ENCODE measurements at places on chromosomes 3 and 15. TPM values are rescaled to one million over a fixed set of nuclear protein-coding genes. Genes with fewer than 3 reads are reported as not detected.

- DNase-seq: no peak
These were observed 312.9 kb downstream of the ZBBX start for GRCh38 chr3:167066977-167067786.

- DNase-seq: no peak
These were observed 28.1 kb downstream of the ATRIP start for GRCh38 chr3:48474619-48475018.

GRCh38 chr3:186525369-186526255, 18.6 kb downstream of the CRYGS start:
- no peak for DNase-seq

DNA sequence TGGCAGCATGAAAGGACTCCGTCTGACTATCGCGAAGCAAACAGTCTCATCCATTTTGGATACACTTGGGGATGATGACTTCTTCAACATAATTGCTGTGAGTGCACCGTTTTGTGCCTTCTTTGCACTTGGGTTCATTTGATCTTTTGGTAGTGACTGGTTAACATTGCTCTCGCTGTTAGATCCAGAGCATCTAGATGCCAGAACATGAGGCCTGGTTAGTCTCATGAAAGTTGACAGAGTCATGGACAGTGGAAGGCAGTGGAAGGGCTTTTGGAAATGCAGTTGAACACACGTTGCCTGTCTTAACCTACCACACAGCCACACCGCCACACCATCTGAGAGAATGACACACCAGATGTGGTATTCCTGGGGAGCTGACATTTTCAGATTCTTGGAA, 357.9 kb downstream of the LRTM1 start:
- DNase-seq: no peak

DNA sequence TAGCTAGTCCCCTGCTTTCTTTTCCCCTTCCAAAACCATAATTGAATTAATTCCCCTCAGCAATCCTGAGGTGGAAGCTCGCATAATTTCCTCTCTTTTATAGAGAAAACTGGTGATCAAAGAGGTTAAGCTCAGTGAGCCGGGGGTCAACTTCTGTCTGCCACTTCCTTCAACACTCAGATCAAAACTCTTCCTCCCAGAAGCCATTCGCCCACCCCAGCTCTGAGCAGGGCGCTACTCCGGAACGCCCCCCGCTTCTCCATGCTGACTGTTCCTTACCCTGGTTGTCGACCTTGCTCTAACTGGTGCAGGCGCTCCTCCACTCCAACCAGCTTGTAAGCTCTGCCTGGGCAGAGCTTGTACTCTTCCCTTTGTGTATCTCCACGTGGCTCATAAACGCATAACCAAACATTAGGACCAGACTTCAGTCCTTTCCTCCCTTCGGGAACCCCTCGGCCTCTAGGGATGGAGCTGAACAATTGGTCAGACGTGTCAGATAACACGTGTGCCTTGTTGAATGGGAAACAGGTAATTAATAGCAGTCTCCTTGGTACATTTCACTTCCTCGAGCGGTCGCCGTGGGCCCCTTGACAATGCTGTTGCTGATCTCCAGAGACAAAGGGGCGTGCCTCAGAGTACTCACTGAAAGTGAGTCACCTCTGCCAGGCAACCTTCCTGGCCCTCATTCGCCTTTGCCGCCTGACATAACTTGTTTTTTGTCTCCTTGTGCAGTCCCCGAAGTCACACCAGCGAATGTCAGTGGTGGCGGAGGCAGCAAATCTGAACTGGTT, 71.8 kb downstream of the IL5RA start:
- no peak for DNase-seq

DNA sequence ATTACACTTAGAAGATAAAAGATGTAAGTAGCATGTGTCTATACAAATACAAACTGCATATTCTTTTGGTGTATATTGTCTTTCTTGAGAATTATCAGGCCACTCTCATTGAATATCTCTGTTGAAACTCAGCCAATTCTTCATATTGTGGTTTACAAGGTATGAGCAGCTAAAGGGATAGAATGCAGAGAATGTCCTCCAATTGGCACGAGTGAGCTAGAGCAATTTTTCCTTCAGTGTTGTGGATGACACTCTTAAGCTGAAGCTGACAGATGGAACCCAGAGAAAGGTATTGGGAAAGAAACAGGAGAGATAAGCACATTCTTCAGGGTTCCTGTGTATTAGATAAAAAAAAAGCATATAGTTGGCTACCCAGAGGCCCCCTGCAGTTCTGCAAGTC, 453.1 kb downstream of the EPHA3 start:
- DNase-seq: no peak

- no peak for DNase-seq
These were observed 246.9 kb downstream of the GOLGA6L6 start for GRCh38 chr15:20294651-20295237.

DNA sequence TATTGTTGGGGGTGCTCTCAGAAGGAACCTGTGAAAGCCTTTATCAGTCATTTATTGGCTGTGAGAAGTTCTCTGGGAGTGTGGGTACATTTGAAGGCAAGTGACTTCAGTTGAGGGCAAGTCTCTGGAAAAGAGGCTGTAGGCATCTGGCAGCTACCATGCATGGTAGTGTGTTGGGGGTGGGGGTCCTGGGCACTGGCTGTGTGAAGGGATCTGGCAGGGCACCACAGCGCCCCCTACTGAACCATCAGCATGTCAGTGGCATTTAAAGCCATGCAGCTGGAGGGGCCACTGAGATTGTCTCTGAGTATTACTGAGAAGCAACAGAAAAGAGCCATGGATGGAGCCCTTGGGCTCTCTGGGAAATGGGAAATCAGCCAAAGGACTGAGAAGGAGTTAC, 30.6 kb downstream of the CRTAP start:
- DNase-seq: no peak

GRCh38 chr3:49992326-49992725, 52.4 kb downstream of the RBM6 start:
- no peak for DNase-seq

- DNase-seq: peak; percentile 59
These were observed 12.1 kb upstream of the RTP2 start for GRCh38 chr3:187714404-187714979.

DNA sequence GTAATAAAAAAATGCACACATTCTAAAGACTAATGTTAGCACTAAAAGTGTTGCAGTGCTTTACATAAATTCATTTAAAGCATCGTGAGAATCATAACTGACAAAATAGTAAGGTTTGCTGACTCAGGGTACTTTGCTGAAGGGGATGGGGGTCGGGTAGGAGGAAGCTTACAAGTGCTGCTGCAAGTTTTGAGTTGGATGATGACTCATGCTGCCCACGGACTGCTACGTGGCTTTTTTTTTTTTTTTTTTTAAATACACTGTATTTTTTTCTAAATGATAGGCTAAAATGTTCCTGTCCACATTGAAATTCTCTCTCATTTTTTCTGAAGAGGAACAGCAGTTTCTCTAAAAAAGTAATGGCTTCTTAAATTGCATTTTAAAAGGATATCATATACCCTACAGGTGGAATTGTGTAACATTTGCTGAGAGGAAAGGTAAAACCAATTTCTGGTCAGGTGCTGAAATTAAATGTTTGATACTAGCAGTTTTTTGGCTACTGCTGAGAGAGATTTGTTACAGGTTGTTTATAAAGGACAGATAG, 2.2 kb downstream of the MAPK6 start:
- peak; percentile 29 for DNase-seq

- DNase-seq: no peak
These were observed 3.8 kb upstream of the FOXB1 start for GRCh38 chr15:60000113-60000823.

DNA sequence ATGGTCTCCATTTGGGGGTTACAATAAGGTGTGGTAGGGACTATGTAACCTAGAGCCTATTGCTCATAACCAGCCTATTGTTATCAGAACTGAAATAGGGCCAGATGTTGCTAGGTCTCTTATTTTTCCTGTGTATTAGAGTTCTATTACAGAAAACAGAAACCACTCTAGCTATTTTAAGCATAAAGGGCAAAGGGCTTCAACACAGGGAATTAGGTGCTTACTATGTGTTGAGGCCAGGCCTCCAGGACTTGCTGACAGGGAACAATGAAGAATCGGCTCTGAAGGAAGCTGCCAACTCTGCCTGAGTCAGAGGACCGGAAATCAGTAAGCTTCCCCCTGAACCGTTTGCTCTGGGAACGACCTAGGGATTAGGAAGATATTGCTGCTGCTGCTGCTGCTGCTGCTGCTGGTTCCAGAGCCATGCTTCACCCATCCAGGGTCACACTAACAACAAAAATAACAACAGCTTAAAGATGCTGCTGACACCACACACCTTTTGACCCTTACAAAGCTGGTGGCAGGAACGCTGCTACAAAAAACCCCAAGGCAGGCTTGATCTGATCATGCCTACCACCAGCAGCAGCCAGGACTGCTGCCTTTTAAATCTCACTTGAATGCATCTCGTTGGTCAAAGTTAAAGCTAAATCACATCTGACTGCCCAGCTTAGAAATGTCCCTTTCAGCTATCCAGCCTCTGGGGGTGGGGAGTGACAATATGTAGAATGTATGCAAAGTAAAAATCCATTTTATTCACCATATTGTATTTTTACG, 276.9 kb upstream of the IL12A start:
- DNase-seq: no peak

GRCh38 chr3:78641703-78642102, 1126.1 kb downstream of the ROBO1 start:
- DNase-seq: no peak

DNA sequence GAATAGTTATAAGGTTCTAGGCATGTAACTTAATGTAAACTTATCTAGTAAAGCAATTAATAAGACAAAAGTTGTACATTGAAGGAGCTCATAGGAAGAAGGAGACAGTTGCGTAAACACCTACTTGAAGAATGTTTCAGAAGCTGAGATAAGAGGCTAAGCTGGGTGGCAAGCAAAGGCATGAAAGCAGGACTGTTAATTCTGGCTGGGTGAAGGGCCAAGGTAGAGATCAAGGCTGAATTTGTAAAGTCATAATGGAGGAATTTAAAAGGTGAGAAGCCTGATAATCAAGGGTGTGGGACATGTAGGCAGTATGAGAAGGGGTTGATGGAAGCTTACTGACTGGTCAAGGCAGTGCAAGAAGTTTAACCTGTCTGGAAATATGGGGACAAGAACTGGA, 80.4 kb upstream of the TGFBR2 start:
- no peak for DNase-seq

DNA sequence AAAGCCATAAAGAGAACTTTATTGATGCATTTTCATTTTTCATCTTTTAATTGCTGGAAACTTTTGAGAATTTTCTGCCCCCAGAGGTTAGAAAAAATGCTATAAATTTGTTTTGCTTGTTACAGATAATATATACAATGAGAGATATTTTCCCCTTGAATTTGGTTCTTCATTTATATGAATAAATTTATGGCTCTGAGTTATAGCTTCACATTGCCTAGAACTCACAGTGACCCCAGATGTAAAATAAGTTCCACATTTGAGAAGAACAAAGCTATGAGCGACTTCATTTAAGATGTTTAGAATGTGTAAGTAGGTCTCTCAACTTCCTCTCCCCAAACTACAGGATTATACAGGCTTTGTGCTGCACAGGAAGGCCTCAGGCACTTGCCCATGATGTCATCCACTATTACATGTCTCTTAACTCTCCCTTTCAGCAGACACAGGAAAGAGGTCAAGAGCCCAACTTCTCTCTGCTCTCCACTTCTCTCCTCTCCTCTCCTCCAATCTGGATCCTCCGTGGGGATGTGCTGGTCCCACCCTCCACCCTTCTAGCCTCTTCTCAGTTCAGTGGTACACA, 92.8 kb downstream of the DUT start:
- DNase-seq: no peak

- DNase-seq: no peak
These were observed at the start of gene IGDCC3 for GRCh38 chr15:65377976-65378366. TSS of gene IGDCC3 (minus strand) at chr15:65378002. CDS start at chr15:65377788, 214 bp downstream.

DNA sequence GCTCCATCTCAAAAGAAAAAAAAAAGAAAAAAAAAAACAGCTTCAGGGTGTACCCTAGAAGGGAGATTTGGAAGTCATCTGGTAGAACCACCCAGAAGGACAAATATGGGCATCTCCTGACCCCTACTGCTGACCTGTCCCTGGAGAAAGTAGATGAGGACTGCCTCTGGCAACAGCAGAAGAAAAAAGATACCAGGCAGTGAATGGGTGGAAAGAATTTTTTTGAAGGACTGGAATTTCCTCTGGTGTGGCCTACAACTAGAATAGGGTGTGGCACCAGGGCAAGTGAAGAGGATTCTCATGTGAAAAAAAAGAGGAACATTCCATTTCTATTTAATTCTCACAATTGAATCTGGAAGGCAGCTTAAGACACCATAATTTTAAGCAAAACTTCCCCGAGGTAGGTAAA, 3.1 kb downstream of the ANXA2 start:
- DNase-seq: no peak

- no peak for DNase-seq
These were observed 196.7 kb upstream of the TPRG1 start for GRCh38 chr3:188974856-188975599.

- no peak for DNase-seq
These were observed 104.0 kb downstream of the CYP19A1 start for GRCh38 chr15:51234176-51234927.

- no peak for DNase-seq
These were observed 68.3 kb upstream of the SLC12A8 start for GRCh38 chr3:125280668-125281361.

The FANCD2OS gene
- not detected for total RNA-seq

The PLA2G4E gene
- not detected for total RNA-seq

The UBAP1L gene
- total RNA-seq: 2.7 TPM

The SLC2A2 gene
- not detected for total RNA-seq

The ZNF385D gene
- 14.0 TPM for total RNA-seq

The ACKR4 gene
- total RNA-seq: 0.16 TPM

The ANKRD63 gene
- not detected for total RNA-seq

The FBXW12 gene
- 2.5 TPM for total RNA-seq

The AHSG gene
- total RNA-seq: 0.47 TPM

The SUSD5 gene
- 3.0 TPM for total RNA-seq

Measured in occipital lobe (tissue), 3 donors.